Endodermal cell (in vitro differentiated cells): ENCODE measurements at places on chromosomes 2 and 18. TPM values are rescaled to one million over a fixed set of nuclear protein-coding genes. Genes with fewer than 3 reads are reported as not detected.

GRCh38 chr2:119324685-119325270 is 41.9 kb downstream of the C2orf76 start:
- H3K4me1 ChIP-seq = no peaks in the 10 kb centered on the region
- H3K4me3 ChIP-seq = no peak overlapping the region
- no peak overlapping the region for H3K27ac ChIP-seq
- no peak for DNase-seq
- H3K27me3 ChIP-seq = no peaks in the 10 kb centered on the region

DNA sequence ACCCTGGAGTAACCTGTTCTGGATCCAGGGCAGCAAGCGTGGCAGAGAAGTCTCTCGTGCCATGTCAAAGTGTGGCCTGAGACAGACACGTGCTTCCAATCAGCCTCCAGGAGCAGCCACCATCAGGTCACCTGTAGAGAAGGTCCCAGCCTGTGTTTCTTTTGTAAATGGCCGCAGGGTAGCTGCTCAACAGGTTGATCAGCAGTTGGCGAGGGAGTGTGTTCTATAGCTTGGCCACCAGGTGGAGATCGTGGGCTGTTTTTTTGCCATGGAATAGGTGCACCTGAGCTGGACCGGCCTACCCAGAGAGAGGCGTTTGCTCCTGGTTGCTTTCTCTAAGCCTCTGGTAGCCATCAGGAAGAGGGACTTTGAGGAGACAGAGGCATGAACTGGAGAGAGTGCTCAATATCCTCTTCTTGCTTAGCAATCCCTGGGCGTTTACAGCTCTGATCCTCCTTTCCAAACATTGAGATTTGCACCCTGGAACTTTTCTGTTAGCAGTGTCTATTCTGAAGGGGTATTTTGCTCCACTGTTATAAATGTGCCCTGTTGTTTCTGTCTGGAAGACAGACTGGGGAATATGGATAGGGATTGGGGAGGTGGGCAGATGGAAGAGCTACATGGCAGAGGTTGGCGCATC is 34.2 kb upstream of the EN1 start:
- DNase-seq = peak; percentile 95
- H3K36me3 ChIP-seq = no peaks in the 10 kb centered on the region
- no peak overlapping the region for H3K4me3 ChIP-seq
- H3K4me1 ChIP-seq = no peaks in the 10 kb centered on the region
- no peak overlapping the region for H3K27ac ChIP-seq
- peaks cover 35% of the 10 kb centered on the region for H3K27me3 ChIP-seq

DNA sequence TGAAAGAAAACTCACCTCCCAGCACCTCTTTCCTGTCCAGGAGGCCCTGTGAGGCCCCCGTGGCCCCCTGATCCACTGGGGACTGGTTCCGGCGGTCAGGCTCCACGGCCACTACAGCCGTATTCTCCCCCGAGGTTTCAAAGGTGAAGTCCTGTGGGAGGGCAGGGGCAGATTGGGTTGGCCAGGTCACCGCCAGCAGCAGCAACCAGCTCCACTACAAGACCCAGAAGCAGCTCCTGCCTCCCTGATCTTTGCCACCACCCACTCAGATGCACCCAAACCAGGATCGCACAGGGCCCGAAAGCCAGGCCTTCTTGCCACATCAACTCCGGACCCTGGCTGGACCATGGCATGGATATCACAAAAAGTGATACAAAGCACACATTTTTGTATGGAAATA is 21.9 kb downstream of the SDC1 start:
- peaks cover 5% of the 10 kb centered on the region for H3K36me3 ChIP-seq
- H3K4me3 ChIP-seq = no peak overlapping the region
- DNase-seq = no peak
- peaks cover 3% of the 10 kb centered on the region for H3K4me1 ChIP-seq
- no peaks in the 10 kb centered on the region for H3K27me3 ChIP-seq
- H3K27ac ChIP-seq = no peak overlapping the region

The ANKRD29 gene
- 0.44 and 0.79 TPM in 2 replicates for total RNA-seq

The TMEM200C gene
- 4.7 and 4.8 TPM in 2 replicates for total RNA-seq

The ADAM23 gene
- total RNA-seq = 34.2 TPM in 2 replicates

- no peaks in the 10 kb centered on the region for H3K27me3 ChIP-seq
- DNase-seq = no peak
- no peak overlapping the region for H3K4me3 ChIP-seq
- H3K4me1 ChIP-seq = peaks cover 6% of the 10 kb centered on the region
- no peak overlapping the region for H3K27ac ChIP-seq
Measured at GRCh38 chr2:97719362-97720155, 6.2 kb downstream of the ZAP70 start.

DNA sequence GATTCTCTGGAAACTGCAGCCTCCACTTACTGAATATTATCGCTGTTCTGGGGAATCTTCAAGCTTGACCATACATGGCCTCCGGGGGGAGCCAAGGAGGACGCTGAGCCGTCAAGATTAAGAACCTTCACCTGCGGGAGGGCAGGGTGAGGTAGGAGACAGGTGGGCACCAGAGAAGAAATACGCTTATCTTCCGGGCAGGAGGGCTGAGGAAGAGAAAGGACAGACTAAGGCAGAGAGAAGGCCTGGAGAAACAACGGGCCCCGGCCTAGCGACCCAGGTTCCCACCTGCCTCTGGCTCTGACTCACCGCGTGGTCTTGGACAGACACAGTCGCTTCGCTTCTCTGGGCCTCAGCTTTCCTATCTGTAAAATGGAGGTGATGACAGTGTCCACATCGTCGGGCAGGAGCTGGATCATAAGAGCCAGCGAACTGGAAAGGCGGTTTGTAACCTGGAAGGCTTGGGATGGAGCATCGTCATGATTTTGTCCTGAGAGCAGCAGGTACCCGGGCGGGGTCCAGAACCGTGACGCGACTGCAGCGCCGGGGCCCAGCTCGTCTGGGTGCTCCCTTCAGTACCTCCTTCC is 659 bp downstream of the ZNF142 start:
- no peaks in the 10 kb centered on the region for H3K4me1 ChIP-seq
- peaks cover 62% of the 10 kb centered on the region for H3K36me3 ChIP-seq
- peak; percentile 88 for DNase-seq
- H3K4me3 ChIP-seq = peak overlapping the region; percentile 98
- no peak overlapping the region for H3K27ac ChIP-seq
- H3K27me3 ChIP-seq = no peaks in the 10 kb centered on the region

The MOGAT1 gene
- total RNA-seq = not detected in 2 replicates
